T-helper 17 cell (primary cell): ENCODE measurements at places on chromosomes 3 and 15.

GRCh38 chr3:183584246-183584913 lies 28.9 kb upstream of the KLHL6 start:
- DNase-seq = no peak

GRCh38 chr3:127964816-127965215 lies 49.8 kb downstream of the KBTBD12 start:
- DNase-seq = no peak

- DNase-seq = no peak
Measured at GRCh38 chr3:123344175-123344906, 104.5 kb downstream of the ADCY5 start.

- no peak for DNase-seq
Measured at GRCh38 chr3:139481116-139481515, 4.8 kb upstream of the RBP2 start.

DNA sequence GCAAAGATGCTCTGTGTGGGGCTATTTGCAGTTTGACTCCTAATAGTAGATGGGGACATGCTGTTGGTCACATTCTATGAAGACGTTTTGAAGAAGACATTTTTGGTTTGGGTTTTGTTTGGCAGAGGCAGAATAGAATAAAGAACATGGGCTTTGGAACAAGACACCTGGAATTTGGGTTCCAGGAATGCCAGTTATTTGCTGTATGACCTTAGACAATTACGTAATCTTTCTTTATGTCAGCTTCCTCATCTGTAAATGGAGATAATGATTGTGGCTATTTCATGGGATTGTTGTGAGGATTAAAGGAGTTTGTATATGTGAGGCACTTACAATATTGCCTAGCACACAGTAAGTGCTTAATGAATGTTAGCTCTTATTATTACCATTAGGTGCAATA lies 91.6 kb downstream of the MESD start:
- no peak for DNase-seq

GRCh38 chr3:16875876-16876550 lies 8.7 kb upstream of the PLCL2 start:
- DNase-seq = no peak
